Urothelium cell line (cell line): ENCODE measurements at places on chromosomes 11 and 22.

- no peak for DNase-seq
These were observed 46.0 kb downstream of the STIM1 start for GRCh38 chr11:3901249-3902025.

- no peak for DNase-seq
These were observed 171.3 kb upstream of the TMEM45B start for GRCh38 chr11:129644326-129644725.

GRCh38 chr22:36840106-36840505 lies 20.7 kb upstream of the NCF4 start:
- no peak for DNase-seq

DNA sequence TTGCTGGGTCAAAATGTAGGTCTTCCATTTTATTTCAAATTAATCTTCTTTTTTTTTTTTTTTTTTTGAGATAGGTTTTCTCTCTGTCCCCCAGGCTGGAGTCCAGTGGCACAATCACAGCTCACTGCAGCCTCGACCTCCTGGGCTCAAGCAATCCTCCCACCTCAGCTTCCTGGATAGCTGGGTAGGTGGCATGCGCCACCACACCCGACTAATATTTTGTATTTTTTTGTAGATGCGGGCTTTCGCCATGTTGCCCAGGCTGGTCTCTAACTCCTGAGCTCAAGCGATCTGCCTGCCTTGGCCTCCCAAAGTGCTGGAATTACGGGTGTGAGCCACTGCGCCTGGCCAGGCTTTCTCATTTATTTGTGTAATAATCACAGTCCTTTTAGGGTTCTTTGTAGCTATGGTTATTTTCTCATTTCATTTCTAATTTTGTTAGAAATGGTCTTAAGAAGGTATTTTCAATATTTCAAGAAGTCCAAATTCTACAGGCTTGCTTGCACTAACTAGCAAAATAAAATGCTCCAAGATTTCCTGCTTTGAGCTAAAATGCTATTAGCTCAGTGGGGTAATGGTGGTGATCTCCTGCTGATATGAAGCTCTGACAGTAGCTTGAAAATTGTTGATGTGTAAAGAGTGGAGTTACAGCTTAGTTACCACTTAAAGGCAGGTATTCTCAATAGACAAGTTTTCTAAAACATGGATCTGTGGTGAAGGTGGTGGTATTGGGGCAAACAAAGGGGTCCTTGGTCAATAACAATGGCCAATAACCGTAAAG lies 50.0 kb downstream of the RBX1 start:
- no peak for DNase-seq

DNA sequence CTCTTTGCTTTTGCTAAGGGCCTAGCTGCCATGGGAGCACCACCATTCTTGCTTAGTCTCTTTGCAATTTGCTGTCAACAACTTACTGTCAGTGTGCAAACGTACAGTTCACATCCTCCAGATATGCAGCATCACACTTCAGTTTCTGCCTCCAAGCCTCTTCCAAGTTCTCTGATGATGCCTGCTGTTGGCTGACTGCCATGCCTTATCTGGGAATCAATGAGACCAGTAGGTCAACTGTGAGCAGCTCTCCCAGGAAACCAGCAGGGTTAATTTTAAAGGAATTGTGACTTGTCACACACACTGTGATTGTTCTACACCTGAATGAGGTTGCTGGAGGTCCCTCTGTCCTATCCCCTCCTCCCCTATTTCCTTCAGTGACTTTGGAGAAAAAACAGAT lies 56.0 kb downstream of the COPB1 start:
- DNase-seq = no peak

- no peak for DNase-seq
These were observed 111.6 kb downstream of the DBX1 start for GRCh38 chr11:20048707-20049106.

GRCh38 chr22:46508491-46508999 lies 28.9 kb downstream of the CELSR1 start:
- DNase-seq = no peak

DNA sequence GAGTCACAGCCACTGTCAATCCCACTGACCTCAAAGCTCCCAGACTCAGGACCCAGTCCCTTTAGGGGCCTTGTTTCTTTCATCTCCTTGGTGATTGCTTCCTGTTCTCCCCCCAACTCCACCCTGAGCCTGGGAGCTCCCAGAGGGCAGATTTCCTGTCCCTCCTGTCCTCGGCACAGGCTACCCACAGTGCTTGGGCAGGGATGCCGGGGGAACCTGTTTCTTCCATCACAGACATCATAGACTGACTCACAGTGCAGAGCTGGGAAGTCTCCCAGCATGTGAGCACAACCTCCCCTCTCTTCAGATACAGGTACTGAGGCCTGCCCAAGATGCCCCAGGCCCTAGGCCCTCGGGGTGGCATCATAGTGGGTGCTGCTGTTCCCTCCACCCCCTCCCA lies 16.6 kb downstream of the TRIM29 start:
- DNase-seq = no peak

DNA sequence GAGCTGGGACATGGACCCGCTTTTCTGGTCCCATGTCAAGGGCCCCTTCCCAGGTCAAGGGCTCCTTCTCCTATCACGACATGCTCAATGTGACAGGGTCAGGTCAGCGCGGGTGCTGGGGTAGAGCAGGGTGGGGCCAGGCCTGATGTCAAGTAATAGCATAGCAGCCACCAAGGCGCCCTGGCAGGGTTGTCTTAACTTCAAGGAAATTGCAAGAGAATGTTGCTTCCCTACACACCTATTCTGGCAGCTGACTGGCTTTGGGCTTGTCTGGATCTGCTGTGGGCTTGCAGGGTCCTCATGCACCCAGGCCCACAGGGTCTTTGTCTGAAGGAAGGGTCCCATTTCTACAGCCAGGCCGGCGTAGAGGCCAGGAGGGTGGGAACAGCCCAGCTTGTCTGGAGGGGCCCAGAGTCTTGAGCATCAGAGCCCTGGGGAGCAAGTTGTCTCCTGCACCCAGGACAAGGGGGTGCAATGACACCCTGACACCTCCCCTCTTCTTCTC lies 71.4 kb downstream of the BUD13 start:
- no peak for DNase-seq

GRCh38 chr11:134762248-134763029 lies 350.4 kb upstream of the B3GAT1 start:
- peak; percentile 64 for DNase-seq

- no peak for DNase-seq
These were observed 15.6 kb downstream of the TOM1 start for GRCh38 chr22:35315141-35315854.

DNA sequence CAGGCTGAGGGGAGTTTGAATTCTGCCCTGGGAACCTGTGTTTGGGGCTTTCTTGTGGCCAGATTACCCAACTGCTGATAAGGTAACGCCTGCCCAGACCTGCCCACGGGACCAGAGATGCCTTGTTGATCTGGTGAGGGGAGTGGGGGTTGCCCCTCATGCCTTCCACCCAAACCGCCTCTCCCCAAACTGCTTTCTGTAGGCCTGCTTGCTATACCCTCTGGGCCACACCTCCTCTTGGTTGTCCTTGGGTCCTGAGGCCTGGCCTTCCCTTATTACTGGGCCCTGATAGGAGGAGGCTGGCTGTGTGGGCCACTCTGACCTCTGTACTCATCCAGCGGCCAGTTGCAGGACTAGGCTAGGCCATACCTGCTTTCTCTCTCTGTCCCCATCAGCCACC lies 3.4 kb downstream of the P2RY2 start:
- DNase-seq = no peak

DNA sequence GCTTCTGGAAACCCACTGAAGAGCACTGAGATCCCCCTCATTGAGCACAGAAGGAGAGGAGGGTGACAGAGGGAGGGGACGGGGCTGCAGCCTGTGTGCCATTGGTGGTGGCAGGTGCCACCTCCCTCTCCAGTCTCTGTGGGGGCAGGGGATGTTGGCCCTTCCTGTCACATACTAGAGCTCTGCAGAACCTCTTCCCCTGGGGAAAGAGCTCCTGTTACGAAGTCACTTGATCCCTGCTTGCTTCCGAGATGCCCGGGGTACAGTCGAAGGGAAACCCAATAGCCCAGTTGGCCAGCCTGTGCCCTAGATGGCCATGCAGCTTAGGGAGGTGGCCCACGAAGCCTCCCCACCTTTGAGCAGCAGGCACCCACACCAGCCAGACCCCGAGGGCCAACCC lies 29.4 kb downstream of the DAGLA start:
- DNase-seq = no peak

DNA sequence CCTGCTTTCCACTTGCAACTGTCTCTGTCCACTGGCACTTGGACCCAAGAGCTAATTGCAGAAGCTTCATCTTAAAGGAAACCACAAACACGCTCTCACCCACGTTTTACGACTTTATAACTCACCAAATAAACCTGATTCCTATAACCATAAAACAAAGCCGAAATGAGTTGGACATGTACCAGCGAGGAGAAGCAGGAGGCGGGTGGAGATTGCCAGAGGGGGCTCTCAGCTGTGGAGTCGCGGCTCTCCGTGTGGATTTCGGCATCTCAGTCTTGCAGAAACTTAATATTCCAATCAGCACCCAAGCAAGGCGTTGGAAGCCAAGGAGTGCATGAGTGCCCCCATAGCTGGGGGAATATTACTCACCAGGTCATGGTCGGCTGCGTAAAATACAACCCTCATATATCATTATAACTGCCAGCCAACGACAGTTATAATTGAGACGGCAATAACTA lies 483.6 kb downstream of the MN1 start:
- DNase-seq = no peak

- DNase-seq = no peak
These were observed 2.1 kb downstream of the VSIG2 start for GRCh38 chr11:124749912-124750311.

DNA sequence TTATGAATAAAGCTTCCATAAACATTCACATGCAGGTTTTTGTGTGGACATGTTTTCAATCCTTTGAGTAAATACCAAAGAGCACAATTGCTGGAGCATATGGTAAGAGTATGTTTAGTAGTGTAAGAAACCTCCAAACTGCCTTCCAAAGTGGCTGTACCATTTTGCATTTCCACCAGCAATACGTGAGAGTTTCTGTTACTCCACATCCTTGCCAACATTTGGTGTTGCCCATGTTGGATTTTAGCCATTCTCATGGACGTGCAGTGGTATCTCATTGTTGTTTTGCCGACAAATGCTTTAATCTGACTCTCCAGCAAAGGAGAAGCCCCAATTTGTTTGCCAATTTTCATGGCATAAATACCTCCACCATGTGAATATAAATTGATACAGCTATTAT lies 103.9 kb upstream of the TMEM45B start:
- DNase-seq = no peak

GRCh38 chr11:131899950-131900580 lies 529.6 kb downstream of the NTM start:
- DNase-seq = no peak

DNA sequence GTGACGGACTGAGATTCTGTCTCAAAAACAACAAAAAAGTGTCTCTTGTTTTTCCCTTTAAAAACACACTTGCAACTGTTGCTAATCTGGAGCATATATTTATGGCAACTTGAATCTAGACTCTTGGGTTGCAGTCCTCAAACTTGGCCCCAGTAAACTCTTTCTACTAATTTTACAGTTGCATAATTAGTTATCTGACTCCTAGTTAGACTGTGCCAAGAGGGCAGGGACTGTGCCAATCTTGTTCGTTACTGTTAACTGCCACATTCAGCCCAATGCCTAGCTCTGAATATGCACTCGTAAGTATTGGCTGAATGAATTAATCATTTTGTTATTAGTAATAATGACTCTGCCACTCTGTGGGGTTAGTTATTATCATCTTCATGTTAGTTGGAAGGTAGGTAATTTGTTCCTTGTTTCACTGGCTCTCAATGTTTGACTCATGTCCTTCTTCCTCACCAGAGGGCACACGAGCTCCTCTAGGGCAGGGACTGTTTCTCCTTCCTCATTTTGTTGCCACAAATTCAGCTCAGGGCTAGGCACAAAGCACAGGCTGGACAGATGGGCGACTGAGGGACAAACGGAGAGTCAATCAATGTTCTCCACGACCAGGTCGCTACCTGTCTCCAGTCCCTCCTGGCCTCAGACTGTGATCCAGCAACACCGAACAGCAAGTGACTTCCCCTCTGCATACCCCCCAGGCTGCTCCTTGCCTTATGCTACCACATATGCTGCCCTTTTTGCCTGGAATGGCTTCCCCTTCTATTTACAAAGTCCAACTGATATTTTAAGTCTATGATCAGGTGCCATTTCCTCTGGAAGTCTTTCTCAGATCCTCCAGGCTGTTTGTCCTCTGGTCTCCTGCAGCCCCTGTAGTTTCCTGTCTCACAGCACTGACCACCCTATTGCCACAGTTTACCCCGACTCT lies 9.0 kb downstream of the CLPB start:
- DNase-seq = no peak

- DNase-seq = peak; percentile 16
These were observed 94.9 kb downstream of the ETS1 start for GRCh38 chr11:128492461-128492860.

GRCh38 chr11:72174302-72175070 lies 17.5 kb upstream of the FOLR1 start:
- DNase-seq = no peak

GRCh38 chr11:36210529-36210928 lies 78.7 kb downstream of the COMMD9 start:
- no peak for DNase-seq

DNA sequence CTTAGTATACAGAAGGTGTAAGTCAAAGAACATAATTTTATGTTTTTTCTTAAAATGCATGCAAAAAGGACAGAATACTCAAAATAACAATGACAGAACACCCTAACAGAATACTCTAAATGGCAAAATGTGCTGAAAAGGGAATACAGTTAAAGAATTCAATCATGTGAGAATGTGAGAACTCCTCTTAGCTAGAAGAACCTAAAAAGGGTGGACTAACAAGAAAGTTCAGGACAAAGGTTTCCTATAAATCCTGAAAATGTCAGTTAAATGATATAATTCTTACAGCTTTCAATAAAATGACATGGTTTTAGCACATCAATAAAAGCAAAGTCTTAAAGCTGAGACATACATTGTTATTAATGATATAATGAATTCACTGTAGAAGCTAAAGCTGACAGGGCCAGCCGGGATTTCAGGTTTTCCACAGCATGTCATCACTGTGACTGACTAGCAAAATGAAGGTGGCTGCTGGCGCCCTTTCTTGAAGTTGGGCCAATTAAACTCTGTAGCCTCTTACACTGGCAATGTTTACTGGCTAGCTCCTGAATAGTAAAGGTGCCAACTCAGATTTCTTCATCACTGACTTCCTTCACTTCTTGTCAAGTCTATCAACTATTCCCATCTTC lies 244.4 kb downstream of the TTC28 start:
- DNase-seq = no peak

GRCh38 chr11:69173925-69174581 lies 18.3 kb downstream of the SMIM38 start:
- DNase-seq = no peak

GRCh38 chr11:122861631-122862030 lies 20.9 kb upstream of the JHY start:
- no peak for DNase-seq
